ENCODE measurements at places on chromosomes 7 and 10.

DNA sequence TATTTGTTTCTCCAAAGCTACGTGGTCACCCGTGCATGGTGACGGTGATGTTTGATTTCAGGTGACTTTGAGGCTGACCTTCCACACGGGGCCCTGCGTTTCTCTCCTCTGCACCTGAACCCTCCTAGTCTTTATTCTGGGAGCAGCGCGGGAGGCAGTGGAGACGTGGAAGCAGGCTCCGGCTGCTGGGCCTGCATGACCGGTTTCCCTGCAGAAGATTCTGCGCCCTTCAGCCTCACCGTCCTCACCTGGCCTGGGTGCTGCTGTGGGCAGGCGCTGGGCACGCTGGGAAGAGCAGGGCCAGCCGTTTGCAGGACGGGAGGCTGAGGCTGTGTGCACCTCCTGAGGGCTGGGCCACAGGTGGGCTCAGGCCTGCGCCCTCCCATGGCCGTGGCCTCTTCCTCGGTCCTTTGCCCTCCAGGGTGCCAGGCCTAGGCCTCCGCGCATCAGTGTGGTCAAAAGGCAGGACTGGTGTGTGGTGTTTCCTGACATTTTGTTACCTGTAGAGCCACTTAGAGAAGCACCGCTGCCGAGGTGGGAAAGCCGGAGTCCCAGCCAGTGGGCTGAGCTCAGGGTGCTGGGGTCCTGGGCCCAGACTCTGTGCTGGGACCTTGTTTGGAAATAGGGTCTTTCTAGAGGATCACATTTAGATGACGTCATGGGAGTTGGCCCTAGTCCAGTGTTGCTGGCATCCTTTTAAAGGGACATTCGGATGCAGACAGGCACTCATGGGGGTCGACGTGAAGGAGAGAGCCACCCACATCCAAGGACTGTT lies 478.3 kb downstream of the DNAJB6 start:
- no peak for DNase-seq

DNA sequence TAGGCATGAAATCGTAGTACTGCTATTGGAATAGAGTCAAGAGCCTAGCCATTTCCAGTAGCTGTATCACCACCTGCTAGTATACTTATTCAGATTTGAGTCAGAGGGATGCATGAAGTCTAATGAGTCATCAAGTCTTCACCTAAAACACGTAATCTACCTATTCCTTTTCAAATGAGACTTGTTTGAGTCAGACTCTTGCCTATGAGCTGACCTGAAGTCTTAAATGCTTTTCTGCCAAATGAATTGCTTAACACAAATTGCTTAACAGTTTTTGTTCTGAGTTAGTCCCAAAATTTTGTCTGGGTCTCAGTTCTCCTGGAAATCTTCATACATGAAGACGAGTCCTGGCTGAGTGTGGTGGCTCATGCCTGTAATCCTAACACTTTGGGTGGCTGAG lies 165.2 kb downstream of the GNAT3 start:
- no peak for DNase-seq

GRCh38 chr7:130394421-130395195 lies 14.3 kb downstream of the CPA1 start:
- no peak for DNase-seq

GRCh38 chr7:133829336-133829897 lies 297.7 kb upstream of the LRGUK start:
- DNase-seq, result no peak

- no peak for DNase-seq
Observed at GRCh38 chr10:43223056-43223455, 43.8 kb downstream of the RASGEF1A start.

GRCh38 chr7:65235586-65235985 lies 138.1 kb upstream of the ZNF92 start:
- no peak for DNase-seq

DNA sequence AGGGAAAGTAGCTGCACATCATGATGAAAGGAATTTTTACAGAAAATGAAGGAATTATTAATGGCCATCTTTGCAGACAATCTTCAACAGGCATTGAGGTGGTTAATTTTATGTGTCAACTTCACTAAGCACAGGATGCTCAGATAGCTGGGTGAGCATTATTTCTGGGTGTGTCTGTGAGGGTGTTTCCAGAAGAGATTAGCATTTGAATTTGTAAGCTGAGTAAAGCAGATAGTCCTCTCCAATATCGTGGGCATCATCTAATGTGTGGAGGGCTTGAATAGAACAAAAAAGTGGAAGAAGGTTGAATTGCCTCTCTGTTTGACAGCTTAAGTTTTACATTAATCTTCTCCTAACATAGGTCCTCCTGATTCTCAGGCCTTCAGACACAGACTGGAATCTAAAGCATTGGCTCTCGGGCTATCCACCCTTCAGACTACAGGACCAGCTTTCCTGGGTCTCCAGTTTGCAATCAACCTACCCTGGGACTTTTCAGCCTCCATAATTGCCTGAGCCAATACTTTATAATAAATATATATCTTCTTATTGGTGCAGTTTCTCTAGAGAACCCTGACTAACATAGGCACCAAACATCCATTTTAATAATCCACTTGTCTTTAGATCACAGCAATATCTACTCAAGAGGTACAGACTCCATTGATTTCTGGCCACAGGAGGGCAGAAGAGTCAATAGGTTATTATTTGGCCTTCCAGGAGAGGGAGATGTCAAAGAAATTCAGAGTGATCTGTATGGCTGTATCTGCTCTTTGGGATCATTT lies 10.5 kb upstream of the CRPPA start:
- DNase-seq, result peak; percentile 8

DNA sequence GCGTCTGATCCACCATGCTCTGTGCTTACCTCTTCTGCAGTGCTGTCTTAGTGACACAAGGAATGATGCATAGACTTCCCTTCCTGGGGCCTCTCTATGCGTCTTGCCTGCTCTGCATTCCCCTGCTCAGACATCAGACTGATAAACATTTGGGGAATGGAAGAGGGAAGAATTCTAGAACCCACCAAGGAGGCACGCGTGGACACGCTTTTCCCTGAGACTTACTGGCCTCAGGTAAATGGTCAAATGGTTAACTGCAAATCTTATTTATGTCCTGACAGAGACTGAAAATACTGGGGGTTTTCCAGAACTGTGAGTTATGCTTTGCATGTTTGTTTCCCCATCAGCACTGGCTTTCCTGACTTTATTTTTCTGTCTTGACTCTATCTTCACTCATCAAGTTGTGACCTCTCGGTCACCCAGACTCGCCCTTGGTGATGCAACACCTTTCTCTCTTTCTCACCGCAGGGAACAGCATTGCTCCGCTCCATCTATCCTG lies 285.9 kb upstream of the FZD8 start:
- no peak for DNase-seq

GRCh38 chr10:131044379-131045111 lies 267.0 kb downstream of the TCERG1L start:
- DNase-seq, result no peak

- no peak for DNase-seq
Observed at GRCh38 chr7:71716690-71717089, 584.7 kb downstream of the GALNT17 start.

- DNase-seq, result no peak
Observed at GRCh38 chr10:30282221-30282620, 66.9 kb downstream of the MTPAP start.
